ENCODE measurements at places on chromosomes 1 and 21.

GRCh38 chr1:72037745-72038343 is 244.5 kb downstream of the NEGR1 start:
- DNase-seq, result no peak

- no peak for DNase-seq
These were observed at the start of gene S100A2 for GRCh38 chr1:153565529-153566374. Gene S100A2 (minus strand): TSS chr1:153565844. CDS start chr1:153563877, 1,967 bp downstream.

- DNase-seq, result no peak
These were observed 148.7 kb upstream of the PRMT6 start for GRCh38 chr1:106907795-106908194.

GRCh38 chr1:157113106-157113505 is 13.5 kb upstream of the ETV3L start:
- DNase-seq, result no peak

GRCh38 chr1:35524106-35524505 is 33.1 kb downstream of the KIAA0319L start:
- peak; percentile 71 for DNase-seq

DNA sequence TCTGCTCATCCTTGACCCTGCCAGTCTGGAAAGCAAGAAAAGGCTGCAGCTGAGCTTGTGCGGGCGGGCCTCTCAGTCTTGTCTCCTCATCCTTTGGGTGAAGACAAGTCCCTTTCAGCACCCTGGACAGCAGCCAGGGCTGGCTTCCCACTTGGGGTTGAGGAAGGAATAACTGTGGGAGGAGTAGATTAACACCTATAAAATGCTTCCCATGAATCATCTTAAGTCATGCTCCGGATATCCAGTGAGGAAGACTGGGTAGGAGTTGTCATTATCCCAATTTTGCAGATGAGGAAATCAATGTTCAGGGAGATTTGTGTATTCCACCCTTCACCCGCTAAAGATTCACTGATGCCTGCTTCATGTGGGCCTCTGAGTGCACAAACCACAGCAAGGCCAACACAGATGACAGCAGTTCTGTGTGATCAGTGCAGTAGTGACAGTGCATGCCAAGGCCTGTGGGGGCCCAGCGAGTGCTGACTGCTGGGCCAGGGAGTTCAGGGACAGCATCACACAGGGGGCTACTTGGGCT is 20.1 kb upstream of the COL16A1 start:
- peak; percentile 79 for DNase-seq

- DNase-seq, result no peak
These were observed 857.2 kb downstream of the BRINP3 start for GRCh38 chr1:189620471-189620870.

GRCh38 chr1:35568975-35569395 is 4.1 kb upstream of the TFAP2E start:
- DNase-seq, result peak; percentile 67

DNA sequence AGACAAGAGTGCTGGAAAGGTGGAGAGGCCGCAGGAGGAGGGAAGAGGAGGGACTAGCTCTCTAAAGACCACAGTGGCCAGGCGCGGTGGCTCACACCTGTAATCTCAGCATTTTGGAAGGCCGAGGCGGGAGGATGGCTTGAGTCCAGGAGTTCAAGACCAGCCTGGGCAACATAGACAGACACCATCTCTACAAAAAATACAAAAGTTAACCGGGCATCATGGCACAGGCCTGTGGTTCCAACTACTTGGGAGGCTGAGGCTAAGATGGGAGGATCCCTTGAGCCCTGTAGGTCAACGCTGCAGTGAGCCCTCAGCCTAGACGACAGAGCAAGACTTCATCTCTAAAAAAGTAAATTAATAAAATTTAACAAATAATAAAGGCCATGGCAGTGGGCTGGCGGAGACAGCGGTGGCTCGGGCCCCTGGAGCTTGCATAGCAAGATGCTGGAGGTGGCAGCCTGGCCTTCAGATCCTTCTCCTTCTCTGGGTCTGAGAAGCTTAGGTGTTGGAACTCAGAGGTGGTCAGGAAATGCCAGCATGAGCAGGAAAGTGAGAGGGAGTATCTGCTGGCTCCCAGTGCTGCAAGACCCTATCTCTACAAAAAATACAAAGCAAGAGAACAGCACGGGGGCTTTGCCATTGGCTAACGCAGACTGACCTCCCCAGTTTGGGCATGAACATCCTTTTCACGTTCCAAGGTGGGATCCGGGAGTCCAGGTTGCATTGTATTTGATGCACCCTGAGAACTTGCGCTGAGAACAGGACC is 10.7 kb downstream of the WNT3A start:
- no peak for DNase-seq

DNA sequence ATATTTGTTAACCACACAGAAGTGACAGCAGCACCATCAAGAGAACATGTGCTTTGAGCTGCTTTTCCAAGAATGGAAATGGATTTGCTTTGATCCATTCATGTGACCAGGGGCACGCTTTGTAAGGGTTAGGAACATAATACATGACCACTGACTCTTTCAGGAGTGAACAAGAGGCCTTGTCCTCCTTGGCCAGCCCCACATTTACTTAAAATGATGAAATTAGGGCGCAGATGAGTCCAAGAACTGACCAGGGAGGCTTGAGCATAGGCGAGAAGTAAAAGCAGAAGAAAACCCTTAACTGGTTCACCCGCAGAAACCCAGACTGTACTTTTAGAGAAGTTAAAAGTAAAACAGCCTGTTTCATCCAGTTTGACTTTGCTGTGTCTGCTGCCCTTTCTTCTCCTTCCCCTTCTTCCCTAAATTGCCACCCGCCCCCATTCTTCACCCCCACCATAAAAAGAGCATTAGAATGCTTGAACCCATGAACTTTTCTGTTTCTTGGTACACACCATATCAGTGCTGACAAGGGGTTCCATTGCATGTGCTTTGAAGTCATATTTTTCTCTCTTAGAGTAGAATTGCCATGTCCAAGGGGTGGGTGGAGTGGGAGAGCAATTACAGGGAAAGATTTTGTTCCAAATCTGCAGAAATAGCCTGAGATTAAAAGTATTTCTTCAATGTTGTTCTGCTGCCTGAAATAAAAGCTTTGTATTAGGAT is 2.6 kb upstream of the GLUL start:
- no peak for DNase-seq

GRCh38 chr1:118934706-118935105 is 53.4 kb downstream of the TBX15 start:
- DNase-seq, result no peak

DNA sequence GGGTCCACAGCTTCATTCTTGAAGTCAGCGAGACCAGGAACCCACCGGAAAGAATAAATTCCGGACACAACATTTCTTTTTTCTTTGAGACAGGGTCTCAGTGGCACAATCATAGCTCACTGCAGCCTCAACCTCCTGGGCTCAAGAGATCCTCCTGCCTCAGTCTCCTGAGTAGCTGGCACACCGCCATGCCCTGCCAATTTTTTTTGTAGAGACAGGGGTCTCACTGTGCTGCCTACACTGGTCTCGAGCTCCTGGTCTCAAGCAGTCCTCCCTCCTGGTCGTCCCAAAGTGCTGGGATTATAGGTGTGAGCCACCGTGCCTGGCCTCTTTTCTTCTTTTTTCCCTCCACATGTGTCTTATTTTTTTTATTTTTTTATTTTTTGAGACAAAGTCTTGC is 20.6 kb upstream of the ENO1 start:
- no peak for DNase-seq

GRCh38 chr1:83692524-83693381 is 306.2 kb downstream of the TTLL7 start:
- peak; percentile 7 for DNase-seq

DNA sequence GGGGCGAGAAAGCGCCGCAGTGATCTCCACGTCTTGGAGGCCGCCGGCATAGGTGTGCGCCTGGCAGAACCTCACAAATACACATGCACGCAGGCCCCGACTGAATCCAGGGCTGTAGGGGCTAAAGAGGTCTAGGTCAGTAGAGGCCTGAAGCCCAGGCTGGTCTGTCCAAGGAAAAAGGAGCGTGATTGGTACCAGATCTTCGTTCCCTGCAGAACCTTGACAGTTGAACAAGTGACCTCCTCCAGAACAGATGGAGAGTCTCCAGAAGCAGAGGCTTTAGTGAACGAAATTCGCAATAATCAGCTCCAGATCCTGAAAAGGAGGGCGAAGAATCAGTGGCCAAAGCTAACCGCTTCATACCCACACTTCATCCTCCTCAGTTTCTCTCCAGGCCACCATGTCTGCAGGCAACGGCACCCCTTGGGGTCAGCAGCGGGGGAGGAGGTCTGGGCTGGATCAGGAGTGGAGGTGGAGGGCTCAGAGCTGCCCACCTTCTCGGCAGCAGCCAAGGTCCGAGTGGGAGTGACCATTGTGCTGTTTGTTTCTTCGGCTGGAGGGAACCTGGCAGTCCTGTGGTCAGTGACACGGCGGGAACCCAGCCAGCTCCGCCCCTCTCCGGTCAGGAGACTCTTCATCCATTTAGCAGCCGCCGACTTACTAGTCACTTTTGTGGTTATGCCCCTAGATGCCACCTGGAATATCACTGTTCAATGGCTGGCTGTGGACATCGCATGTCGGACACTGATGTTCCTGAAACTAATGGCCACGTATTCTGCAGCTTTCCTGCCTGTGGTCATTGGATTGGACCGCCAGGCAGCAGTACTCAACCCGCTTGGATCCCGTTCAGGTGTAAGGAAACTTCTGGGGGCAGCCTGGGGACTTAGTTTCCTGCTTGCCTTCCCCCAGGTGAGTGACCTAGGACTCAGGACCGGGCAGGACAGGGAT is 749 bp upstream of the PEX11B start:
- peak; percentile 77 for DNase-seq

GRCh38 chr1:43766818-43767525 is 59.6 kb downstream of the ST3GAL3 start:
- DNase-seq, result no peak

GRCh38 chr1:7752512-7753417 is 18.3 kb upstream of the VAMP3 start:
- DNase-seq, result peak; percentile 71

- DNase-seq, result no peak
These were observed 7.4 kb upstream of the ERICH3 start for GRCh38 chr1:74681001-74681400.

- no peak for DNase-seq
These were observed 18.0 kb upstream of the MNDA start for GRCh38 chr1:158813164-158813563.

DNA sequence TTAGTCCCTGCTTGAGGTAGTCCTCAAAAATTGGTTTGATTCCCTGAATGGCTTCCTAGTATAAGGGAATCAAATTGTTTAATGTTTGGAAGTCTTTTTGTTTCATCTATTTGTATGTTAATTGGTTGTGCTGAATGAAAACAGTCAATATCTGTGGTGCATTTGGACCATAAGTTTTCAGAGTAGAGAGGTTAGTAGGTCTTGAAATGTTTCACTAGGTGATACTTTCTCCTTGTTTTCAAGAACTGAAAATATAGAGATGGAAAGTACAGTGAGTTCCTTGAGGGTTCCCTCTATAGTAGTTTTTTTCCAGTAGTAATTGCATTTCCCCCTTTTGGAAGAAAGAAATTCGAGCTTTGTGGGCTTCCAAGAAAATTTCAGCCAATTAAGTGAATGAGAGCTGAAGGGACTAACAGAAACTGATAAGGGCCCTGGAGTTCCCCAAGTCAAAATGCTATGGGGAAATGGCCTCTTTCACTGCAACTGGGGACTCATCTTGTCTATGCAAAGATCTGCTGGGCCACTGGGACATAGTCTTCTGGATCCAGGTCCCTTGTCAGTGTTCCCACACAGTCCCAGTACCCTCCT is 18.6 kb upstream of the CEP350 start:
- DNase-seq, result no peak

DNA sequence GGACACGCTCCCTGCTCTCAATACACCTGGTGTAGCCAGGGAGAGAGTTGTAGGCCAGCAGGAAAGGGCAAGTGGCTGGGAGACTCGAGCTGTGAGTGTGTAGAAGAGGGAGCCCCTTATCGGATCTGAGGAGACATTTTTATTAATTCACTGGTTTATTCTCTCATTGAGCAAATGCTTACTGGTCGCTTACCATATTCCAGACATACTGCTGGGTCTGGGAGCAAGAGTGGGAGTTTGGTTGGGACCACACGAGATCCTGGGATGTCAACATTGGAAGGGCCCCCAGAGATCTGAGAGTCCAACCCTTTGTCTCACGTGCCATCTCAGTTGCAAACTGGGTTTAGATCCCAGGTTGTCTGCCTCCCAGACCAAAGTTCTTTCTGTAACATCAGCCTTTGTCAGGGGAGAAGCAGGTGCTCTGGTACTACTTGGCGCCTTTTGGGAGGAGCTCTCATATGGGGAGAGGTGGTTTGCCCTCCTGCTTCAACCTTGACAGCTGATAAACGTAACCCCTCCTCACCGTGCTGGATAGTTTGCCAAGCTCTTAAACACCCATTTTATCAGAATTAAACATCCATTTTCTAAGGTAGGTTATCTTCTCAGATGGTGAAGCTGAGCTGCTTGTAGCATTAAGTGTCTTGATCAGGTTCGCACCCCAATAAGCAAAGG is 742 bp downstream of the TMEM222 start:
- DNase-seq, result no peak

- DNase-seq, result peak; percentile 2
These were observed 341.9 kb downstream of the PTBP2 start for GRCh38 chr1:97063532-97063931.

GRCh38 chr1:162678439-162678838 is 46.2 kb downstream of the DDR2 start:
- no peak for DNase-seq

GRCh38 chr1:41532206-41532975 is 47.9 kb upstream of the EDN2 start:
- no peak for DNase-seq

DNA sequence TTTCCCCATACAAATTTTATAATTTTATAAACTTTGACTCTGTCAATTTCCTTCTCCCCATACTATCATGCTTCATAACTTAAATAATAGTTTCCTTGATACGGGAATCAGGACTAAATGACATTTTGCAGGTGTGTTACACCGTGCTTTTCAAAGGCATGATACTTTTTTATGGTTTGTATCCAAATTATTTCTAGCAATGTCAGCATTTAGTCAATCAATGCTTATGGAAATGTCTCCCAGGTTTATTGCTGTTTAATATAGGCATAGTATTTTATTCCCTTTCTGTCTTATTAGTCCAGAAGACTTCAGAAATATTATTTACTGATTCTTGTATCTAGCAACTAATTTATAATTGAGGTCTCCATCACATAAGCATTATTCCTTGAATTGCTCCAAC is 23.4 kb downstream of the DRAM2 start:
- DNase-seq, result no peak
